ENCODE measurements at places on chromosomes 1 and 21. TPM values are rescaled to one million over a fixed set of nuclear protein-coding genes. Genes with fewer than 3 reads are reported as not detected.

The LCE1E gene
- not detected for total RNA-seq

The PCBP3 gene
- total RNA-seq = 0.14 TPM

The MXRA8 gene
- 2.2 TPM for total RNA-seq

The DMBX1 gene
- not detected for total RNA-seq

The NFIA gene
- 10.2 TPM for total RNA-seq

The SORT1 gene
- 14.5 TPM for total RNA-seq

The DENND1B gene
- 3.8 TPM for total RNA-seq

The TEDDM1 gene
- total RNA-seq = not detected

The BMP8A gene
- 0.13 TPM for total RNA-seq

The DCDC2B gene
- not detected for total RNA-seq

The PIK3C2B gene
- total RNA-seq = 25.0 TPM

The PLPP3 gene
- 18.5 TPM for total RNA-seq

The LRRC47 gene
- 34.7 TPM for total RNA-seq

The FCN3 gene
- not detected for total RNA-seq

The DCST1 gene
- not detected for total RNA-seq

The RIPK4 gene
- 0.04 TPM for total RNA-seq

The CBR3 gene
- 20.2 TPM for total RNA-seq

The IL10 gene
- total RNA-seq = not detected

The IFNLR1 gene
- total RNA-seq = not detected

The TRNP1 gene
- total RNA-seq = 10.9 TPM

The EFNA1 gene
- total RNA-seq = 53.3 TPM

The VWA1 gene
- total RNA-seq = 1.6 TPM

The GPR161 gene
- 40.3 TPM for total RNA-seq

The VHLL gene
- total RNA-seq = not detected

The AADACL3 gene
- total RNA-seq = not detected

The NBPF10 gene
- total RNA-seq = 0.66 TPM

The RNU1-3 gene
- under 0.01 TPM for total RNA-seq

The SPRTN gene
- total RNA-seq = 19.3 TPM

The HUNK gene
- total RNA-seq = not detected

The AUNIP gene
- 5.8 TPM for total RNA-seq

The FCRL4 gene
- not detected for total RNA-seq

The PRR9 gene
- total RNA-seq = not detected

The SFN gene
- 0.13 TPM for total RNA-seq

The CRYBG2 gene
- total RNA-seq = not detected

The GTF2B gene
- total RNA-seq = 38.6 TPM

The ITLN1 gene
- total RNA-seq = not detected

The SV2A gene
- total RNA-seq = 6.3 TPM

The CACNA1S gene
- not detected for total RNA-seq

The GSTM2 gene
- 7.2 TPM for total RNA-seq

The LCE2C gene
- not detected for total RNA-seq

The PTBP2 gene
- total RNA-seq = 13.4 TPM

The CD1D gene
- total RNA-seq = not detected

The CTSS gene
- 33.7 TPM for total RNA-seq

The PIGR gene
- total RNA-seq = not detected

The MNDA gene
- total RNA-seq = not detected

The NEK7 gene
- total RNA-seq = 122 TPM

The HPCAL4 gene
- total RNA-seq = not detected

The FAM177B gene
- not detected for total RNA-seq

Data from pulmonary artery endothelial cell (primary cell).